HT-29 (cell line): ENCODE measurements at places on chromosomes 2 and 18.

- DNase-seq: no peak
Observed at GRCh38 chr2:99858951-99859596, 283.3 kb downstream of the AFF3 start.

- no peak for DNase-seq
Observed at GRCh38 chr2:3201281-3201680, 176.3 kb downstream of the EIPR1 start.

DNA sequence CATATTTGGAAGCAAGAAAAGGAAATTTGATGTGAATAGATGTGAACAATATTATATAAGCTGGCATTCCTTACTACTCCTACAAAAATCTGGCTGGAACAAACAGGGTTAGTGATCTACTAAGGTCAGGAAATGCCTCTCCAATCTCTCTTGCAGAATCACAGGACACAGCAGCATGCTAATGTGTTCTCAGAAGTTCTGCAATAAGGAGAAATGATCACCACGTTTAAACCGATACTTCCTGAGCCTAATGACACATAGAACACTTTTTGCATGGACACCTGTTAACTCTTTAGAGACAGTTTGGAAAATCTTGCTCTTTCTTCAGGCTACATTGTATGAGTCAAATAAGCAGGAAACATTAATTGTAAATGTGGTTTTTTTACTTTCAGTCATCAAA is 89.6 kb upstream of the MAP3K20 start:
- DNase-seq: no peak

- DNase-seq: no peak
Observed at GRCh38 chr2:65278531-65278981, 50.9 kb downstream of the ACTR2 start.

DNA sequence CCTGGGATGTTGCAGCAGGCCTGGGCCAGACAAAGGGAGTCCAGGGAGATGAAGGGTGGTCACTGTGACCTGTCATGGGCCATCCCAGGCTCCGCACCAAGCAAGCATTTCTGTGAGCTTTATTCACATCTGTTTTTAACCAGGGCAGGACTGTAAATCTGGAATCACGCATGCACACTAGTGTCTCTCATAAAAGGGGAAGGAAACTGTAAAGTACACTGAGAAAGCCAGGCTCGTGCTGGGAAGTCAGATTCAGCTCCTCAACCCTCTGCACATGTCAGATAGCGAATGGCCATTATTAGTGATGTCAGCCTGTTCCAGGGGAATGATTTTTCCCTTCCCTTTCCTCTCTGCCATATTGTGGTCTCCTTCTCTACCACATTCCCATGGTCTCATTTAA is 818.6 kb upstream of the RAB6C start:
- no peak for DNase-seq

- no peak for DNase-seq
Observed at GRCh38 chr2:33552758-33553461, 46.2 kb downstream of the FAM98A start.

DNA sequence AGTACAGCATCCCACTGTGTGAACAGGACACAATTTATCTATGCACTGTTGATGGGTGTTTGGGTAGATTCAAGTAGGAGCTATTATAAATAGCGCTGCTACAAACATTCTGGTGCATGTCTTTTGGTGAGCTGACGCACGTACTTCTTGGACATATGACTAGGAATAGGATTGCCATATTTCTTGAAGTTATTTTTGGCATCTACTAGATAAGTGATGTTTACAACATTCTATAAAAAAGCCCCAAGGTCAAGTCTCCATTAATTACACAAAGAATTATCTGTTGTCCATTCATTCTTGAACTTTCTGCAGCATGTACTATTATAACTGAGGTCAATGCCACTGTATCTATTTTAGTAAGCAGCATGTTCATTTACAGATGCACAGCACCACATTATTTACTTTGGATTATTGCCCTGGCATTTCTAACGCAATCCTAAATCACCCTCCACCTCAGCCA is 225.5 kb upstream of the TMEM200C start:
- DNase-seq: no peak

- DNase-seq: no peak
Observed at GRCh38 chr2:209581040-209581439, 157.2 kb downstream of the MAP2 start.

DNA sequence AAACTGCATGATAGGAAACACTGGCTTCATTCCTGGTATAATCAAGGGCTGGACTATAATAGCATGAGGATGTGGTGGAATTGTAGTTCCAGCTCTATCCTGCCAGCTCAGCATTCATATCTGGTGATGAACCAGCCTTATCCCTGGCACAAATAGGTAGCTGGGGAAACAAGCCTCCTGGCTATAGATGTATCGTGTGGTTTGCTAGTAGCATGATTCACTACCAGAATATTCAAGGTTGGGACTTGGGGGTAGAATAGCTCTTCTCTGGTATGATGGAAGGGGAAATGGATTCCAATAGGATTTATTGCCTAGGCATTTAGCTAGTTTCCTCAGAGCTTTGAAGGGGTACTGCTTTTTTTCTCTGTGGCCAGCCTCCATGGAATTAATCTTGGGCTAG is 532.8 kb downstream of the FBXO15 start:
- no peak for DNase-seq

DNA sequence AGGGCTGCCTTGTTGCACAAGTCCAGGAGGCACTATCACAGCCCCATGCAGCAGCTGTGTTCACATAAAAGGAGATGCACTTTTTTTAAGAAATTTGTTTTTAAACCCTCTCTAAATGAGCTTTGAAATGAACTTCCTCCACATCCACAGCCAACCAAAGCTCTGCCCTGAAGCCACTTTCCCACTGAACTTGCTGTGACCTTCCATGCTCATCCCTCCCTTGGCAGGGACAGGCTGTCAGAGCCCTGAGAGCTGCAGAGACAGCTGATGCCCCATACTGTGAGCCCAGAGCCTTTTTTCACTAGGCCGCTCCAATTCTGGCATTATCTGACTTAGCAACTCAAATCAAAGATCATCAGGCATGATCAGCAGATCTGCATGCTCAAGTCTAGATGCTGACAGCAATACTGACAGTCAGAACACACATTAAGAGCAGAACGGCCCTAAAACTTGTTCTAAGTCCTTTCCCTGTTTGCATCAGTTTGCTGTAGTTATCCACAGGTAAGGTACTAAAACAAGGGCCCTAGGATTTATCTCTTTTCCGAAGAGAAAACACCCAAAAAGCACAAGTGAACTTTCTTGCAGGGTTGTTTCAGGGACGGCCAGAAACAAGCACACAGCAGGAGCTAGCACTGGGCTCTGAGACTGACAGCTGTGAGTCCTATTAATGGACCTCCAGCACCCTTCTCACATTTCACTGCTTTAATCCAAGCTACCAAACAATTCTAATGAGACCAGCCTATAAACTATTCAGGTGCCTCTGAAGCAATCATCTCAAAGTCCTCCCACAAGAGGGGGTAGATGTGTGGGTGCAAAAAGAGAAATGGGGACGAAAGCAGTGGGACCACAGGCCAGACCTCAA is 34.9 kb downstream of the RNU4ATAC start:
- DNase-seq: no peak

- no peak for DNase-seq
Observed at GRCh38 chr2:98556344-98557033, 51.8 kb downstream of the COA5 start.

GRCh38 chr2:215677481-215677880 is 241.6 kb upstream of the FN1 start:
- DNase-seq: no peak

- no peak for DNase-seq
Observed at GRCh38 chr2:203341741-203342310, 13.6 kb downstream of the ABI2 start.

GRCh38 chr2:170098626-170099312 is 79.2 kb upstream of the MYO3B start:
- DNase-seq: no peak

DNA sequence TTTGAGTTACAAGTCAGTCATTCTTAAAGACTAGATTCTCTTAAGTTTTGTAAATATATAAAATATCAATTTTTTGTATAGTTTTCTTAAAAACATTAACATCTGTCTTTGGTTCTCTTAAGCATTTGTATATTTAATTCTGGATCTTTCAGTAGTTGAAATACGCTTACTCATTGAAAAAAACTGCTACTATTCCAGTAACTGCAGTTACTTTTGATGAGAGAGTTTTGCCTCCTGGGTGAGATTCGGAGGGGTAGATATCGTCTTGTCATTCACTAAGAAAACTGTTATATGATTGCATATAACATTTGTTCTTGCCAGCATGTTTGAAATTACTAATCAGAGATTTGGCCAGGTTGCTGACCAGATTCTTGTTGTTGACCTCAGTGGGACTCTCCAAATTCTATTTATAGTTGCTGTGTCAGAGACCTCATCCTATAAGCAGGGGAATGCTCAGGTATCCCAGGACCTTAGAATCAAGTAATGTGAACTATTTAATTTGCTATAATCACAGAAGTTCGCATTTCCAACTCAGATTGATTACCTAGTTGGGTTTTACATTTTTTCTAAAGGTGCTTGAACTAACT is 7.9 kb downstream of the AGPS start:
- no peak for DNase-seq

DNA sequence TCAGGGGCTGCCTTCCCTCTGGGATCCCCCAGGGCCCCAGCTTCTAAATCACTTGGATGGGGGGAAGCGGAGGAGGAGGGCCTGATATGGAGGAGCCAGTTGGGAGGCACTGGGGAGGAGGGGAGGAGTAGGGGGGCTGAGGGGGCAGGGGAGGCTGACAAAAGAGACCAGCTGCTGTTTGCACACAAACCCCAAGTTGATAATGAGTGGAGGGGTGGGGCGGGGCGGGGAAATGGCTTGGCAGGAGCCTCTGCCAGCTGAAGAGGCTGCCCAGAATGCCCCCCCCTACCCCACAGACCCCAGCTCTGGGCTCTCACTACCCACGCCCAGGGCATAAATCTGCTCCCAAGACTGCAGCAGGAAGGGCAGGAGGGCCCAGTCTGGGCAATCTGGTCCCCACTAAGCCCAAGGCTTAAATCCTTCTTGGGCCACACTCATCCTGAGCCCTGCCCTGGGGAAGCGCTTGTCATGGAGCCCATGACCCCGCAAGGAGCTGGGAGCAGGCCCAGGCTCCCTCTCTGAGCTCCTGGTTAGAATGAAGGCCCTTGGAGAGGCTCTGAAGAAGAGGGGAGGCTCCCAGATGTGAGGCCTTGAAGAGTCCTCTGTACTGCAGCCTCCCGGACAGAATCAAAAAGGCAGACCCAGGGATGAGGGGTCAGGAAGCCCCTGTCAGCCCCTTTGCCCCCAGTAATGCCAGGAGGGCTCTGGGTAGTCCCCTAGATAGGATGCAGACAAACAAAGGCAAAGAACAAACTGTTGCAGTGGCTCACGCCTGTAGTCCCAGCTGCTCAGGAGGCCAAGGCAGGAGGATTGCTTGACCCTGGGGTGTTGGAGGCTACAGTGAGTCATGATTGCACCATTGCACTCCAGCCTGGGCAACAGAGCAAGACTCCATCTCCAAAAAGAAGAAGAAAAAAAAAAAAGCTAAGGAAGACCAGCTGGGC is 24.8 kb upstream of the PTMA start:
- no peak for DNase-seq

GRCh38 chr2:236287656-236288055 is 23.4 kb upstream of the ASB18 start:
- DNase-seq: no peak

DNA sequence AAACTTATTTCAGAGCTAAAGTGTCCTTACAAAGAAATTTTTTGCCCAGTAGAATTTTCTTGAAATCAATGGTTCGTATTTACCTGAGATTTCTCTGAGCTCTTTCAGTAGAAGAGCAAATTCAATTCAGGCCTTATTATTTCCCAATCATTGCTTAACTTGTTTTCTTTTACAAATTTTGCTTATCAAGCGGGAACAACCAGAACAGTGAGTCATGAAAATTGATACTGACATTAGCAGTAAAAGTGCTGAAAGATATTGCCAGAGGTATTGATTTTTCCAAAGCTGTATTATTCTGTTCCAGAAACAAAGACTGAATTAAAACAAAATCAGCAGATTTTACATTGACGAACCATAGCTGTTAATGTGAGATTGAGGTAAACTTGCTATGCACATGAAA is 10.1 kb upstream of the RIOK3 start:
- no peak for DNase-seq

- no peak for DNase-seq
Observed at GRCh38 chr2:76469066-76469465, 758.4 kb upstream of the GCFC2 start.

DNA sequence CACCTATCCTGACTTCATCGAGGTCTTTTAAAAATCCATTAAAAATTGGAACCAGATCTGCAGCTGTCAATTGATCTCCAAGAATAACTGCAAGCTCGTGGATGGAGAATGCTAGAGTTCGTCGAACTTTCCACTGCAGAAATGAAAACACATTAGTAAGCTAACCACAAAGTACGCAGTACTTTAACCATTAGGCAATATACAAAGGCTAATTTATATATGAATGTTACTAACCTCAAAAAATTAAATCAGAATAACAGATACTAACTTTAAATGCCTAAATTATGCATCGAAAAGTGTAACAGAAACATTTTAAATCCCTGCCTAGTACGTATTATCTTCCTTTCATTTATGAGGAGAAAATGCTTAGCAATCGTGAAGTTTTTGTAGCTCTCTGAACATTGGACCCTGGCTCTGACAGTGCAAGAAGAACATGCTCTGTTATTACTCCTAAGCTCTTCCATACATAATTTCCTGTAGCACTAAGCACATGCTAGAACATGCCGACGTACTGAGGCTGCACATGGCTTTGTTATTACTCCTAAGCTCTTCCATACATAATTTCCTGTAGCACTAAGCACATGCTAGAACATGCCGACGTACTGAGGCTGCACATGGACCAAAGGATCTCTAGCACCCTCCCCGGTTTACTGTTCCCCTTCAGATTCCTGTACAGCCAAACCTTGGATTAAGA is 57.0 kb downstream of the PPP4R1 start:
- no peak for DNase-seq

GRCh38 chr18:57975805-57976204 is 68.2 kb upstream of the NEDD4L start:
- no peak for DNase-seq

DNA sequence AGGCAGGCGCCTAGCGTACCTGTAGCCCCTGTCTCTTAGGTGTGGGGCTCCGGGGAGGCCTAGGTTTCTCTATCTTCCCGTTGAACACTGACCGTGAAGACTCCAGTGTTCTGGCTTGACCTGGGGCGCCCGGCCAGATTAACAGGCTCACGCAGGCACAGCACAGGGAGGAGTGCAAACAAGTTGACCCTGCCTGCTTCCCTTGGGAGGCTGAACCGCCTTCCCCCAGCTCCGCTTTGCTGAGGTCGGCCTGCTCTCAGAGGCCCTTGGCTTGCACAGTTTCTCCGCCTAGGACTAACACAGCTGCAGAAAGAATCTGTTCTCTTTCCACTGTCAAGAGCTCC is 567 bp downstream of the PCYOX1 start:
- peak; percentile 55 for DNase-seq
